ENCODE measurements at places on chromosomes 1 and 21.

DNA sequence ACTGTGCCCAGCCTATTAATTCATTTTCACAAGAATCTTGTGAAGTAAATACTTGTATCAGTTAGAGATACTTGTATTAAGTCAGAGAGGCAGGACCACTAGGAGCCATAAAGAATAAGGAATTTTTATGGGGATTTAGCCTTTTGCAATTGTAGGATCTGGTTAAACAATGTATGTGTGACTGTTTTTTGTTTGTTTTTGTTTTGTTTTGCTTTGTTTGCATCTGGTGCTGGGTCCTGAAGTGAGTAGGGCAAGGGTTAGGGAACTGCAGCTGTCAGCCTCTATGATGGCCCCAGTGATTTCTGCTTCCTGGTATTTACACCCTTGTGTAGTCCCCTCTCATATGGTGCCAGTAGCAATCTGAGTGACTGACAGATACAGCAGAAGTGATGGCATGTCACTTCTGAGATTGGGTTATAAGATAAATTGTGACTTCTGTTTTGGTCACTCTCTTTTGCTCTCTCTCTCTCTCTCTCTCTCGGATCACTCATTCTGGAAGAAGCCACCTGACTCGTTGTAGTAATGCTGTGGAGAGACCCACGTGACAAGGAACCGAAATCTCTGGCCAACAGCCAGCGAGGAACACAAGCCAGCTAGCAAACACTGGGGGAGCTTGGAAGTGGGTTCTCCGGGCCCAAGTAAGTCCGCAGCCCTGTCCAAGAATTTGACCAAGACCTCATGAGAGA is 96.2 kb upstream of the MARK1 start:
- DNase-seq, result no peak

DNA sequence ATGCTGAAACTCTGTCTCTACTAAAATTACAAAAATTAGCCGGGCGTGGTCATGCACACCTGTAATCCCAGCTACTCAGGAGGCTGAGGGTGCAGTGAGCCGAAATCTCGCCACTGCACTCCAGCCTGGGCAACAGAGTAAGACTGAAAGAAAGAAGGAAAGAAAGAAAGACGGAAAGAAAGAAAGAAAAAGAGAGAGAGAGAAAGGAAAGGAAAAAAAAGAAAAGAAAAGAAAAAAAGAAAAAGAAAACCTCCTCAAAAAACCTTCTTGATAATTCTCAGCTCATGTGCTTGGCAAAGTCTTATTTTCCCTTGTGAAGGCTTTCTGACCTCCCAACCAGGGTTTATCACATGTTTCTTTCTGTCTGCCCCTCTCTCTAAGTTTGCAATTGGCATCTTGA is 7.3 kb downstream of the NID1 start:
- DNase-seq, result no peak

- no peak for DNase-seq
Observed at GRCh38 chr1:161020509-161021164, at the start of gene F11R. TSS of gene F11R (minus strand) at chr1:161021152. CDS start at chr1:161021073, 79 bp downstream.

DNA sequence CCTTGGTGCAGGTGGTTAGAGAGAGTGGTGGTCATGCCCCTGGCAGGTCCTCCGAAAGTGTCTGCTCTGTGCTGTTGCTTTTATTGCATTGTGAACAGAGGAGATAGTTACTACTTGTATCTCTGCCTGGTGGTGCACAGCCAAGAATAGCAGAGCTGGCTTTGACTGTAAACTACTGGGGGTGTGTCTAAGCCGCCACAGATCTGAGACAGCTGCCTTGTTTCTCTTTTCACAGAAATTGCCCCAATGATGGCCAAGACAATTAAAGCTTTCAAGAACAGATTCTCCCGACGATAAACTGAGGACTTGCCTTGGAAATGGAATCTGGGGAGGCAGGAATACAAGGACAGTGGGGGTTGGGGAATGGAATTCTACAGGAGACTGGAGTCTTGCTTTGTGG is 16.0 kb downstream of the ELOA start:
- DNase-seq, result no peak

DNA sequence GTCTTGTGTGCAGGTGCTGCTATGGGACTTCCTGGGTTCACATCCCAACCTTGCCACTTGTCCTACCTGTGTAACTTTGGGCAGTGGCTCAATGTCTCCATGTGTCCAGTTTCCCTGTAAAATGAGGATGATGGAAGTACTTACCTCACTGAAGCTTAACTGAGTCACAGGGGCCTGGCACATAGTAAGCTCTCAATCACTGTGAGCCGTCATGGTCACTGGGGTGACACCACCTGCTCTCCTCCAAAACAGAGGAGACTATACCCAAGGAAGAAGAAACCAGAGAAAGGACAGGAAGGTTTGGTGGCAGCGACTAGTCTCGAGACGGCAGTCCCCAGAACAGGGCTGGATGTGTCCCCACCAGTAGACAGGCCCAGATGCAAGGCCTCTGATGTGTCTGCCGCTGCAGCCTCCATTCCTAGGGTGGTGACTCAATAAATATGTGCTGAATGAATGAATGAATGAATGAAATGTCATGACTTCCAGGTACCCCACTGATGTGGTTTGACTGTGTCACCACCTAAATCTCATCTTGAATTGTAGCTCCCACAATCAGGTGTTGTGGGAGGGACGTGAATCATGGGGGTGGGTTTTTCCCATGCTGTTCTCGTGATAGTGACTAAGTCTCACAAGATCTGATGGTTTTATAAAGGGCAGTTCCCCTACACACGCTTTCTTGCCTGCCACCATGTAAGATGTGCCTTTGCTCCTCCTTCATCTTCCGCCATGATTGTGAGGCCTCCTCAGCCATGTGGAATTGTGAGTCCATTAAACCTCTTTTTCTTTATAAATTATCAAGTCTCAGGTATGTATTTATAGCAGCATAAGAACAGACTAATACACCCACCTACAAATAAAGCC is 13.0 kb upstream of the LRP8 start:
- no peak for DNase-seq

GRCh38 chr1:183652547-183653461 is at the start of gene APOBEC4:
TSS of gene APOBEC4 (minus strand) at chr1:183653316. CDS start at chr1:183648781, 4,535 bp downstream.
- DNase-seq, result no peak

DNA sequence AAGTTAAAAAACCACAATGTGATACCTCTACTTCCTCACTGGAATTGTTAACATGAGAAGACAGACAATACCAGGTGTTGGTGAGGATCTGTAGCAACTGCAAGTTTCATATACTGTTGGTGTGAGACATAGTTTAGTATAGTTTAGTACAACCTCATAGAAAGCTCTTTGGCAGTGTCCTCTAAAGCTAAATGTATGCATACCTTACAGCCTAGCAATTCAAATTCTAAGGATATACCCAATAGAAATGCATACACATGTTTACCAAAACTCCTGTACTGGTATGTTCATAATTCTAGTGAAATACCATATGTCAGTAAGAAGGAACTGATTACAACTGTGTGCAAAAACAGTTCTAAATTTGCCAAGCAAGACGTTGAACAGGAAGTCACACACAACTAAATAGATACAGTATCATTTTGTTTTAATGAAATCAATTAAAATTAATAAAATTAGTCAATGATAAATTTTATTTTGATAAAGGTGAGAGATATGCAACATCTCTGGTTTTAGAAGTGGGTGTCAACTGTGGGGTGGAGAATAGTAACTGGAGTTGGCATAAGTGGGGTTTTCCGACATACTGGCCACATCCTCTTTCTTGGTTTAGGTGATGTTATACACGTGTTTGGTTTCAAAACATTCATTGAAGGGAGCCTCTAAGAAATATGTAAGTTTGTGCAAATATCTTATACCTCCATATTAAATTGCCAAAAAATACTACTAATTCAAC is 450.7 kb downstream of the PTPRC start:
- no peak for DNase-seq

GRCh38 chr1:153796786-153797659 is 21.8 kb downstream of the SLC27A3 start:
- peak; percentile 70 for DNase-seq

DNA sequence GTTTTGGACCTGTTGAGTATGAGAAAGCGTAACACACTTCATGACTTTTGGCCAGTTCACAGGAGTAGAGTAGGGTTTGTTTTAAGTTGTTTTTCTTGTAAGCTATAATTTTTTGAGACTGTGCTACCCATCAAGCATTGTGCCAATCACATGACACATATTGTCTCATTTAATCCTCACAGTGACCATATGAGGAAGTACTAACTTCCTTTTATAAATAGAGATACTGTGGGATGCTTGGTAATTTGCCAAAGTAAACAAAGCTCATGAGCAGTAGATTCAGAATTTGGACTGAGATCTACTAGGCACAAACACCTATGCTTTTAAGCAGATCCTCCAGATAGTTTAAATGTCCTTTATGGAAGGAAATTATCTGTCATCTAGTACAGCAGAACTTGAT is 178.3 kb downstream of the CACNA1E start:
- no peak for DNase-seq

GRCh38 chr1:53345996-53346813 is 18.3 kb upstream of the LRP8 start:
- no peak for DNase-seq

GRCh38 chr21:29194847-29195246 is 64.4 kb downstream of the MAP3K7CL start:
- DNase-seq, result no peak

DNA sequence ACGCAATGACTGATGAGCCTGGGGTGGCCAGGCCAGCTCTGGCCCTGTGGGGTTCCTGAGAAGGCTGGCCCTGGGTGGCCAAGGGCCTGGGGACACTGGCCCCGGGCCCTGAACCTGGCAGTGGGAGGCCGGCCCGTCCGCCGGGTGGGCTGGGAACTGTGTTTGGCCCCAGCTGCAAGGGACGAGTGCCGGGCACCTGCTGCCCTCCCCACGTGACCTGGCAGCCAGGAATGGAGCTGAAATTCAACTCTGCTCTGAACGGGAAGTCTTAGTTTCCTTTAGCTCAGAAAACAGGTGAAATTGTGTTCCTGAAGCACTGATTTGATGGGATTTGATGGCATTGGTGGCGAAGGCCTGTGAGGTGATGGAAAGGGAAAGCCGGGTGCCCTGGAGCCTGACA is 8.2 kb upstream of the TTLL10 start:
- no peak for DNase-seq

DNA sequence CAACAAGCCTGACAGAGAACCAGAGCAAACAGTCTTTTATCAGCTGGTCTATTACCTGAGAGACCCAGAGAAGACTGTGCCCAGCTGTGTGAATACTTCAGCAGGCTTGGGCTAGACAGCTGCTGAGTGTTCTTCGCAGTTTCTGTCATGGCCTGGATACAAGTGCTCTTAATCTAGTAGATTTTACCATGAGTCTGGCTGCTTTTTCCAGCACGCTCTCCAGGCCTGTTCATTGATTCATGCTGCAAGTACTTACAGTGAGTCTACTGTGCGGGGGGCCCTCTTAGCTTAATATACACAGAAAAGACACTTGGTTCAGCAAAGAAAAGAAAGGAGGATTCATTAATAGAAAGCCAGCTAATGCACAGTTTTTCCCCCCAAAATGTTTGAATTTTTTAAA is 48.5 kb downstream of the RGS7 start:
- no peak for DNase-seq

DNA sequence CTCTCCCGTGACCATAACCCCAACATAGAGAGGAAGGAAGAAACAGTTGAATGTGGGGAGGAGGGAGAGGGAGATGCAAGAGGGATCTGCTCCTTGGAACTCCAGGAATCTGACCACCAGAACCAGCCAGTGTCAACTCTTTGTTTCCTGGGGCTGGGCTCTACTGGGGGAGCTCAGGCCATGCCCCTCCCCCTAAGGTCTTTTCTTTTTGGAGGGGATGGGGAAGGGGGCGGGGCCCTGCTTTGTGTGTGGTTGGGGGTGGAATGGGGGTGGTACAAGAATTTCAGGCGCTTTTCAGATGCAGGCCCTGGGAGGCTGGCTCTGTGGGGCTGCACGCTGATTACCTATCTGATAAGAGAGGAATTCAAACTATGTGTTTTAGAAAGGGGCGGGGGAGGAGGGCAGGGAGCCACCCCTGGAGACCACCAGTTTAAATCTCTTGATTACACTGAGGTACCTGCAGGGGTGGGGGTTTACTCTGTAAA is 8.3 kb downstream of the LIN28A start:
- DNase-seq, result no peak

GRCh38 chr21:46061950-46062349 is 36.0 kb upstream of the COL6A2 start:
- DNase-seq, result no peak

- peak; percentile 97 for DNase-seq
Observed at GRCh38 chr1:26321315-26322041, 3.7 kb downstream of the CD52 start.

- no peak for DNase-seq
Observed at GRCh38 chr1:238642231-238642630, 744.1 kb upstream of the CHRM3 start.

- no peak for DNase-seq
Observed at GRCh38 chr1:226532553-226532952, 16.0 kb upstream of the STUM start.

DNA sequence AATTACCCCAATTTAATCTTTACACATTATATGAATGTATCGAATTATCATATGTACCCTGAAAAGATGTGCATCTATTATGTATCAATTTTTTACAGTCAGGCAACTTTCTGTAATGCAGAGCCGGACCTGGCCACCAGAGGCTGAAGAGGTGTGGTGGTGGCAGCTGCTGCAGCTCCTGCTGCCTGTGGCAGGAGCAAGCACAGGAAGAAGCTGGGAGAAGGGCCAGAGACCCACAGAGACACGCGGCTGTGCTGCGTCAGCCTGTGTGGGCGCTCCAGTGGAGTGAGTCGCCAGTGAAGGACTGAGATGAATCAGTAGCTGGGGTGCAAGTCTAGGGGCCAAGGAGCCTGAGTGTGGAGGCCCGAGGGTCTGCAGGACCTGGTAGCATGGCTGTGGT is 74.3 kb upstream of the COG2 start:
- DNase-seq, result no peak
